NCI-H460 (cell line): ENCODE measurements at places on chromosomes 6 and 20. TPM values are rescaled to one million over a fixed set of nuclear protein-coding genes. Genes with fewer than 3 reads are reported as not detected.

Gene SAPCD1
- 2.8 and 4.7 TPM in 2 replicates for total RNA-seq

Gene CHRNA4
- 0.84 TPM in 1 of 2 replicates, not detected in the other for total RNA-seq

Gene FNDC1
- total RNA-seq, result not detected in 2 replicates

Gene HLA-F
- total RNA-seq, result 17.7 and 18.5 TPM in 2 replicates

Gene SLC13A3
- total RNA-seq, result not detected in 2 replicates

Gene PTPRK
- total RNA-seq, result 5.5 and 9.7 TPM in 2 replicates

Gene STMND1
- total RNA-seq, result not detected in 2 replicates

Gene C20orf202
- total RNA-seq, result 0.05 TPM in 1 of 2 replicates, not detected in the other

Gene RBPJL
- total RNA-seq, result not detected in 2 replicates

Gene OR2H1
- not detected in 2 replicates for total RNA-seq

Gene MOG
- not detected in 2 replicates for total RNA-seq

Gene COL9A3
- 5.8 and 7.8 TPM in 2 replicates for total RNA-seq

Gene SALL4
- 1.6 and 2.3 TPM in 2 replicates for total RNA-seq

Gene SLC35F1
- total RNA-seq, result 0.17 TPM in 1 of 2 replicates, not detected in the other

Gene RNF144B
- total RNA-seq, result 7.7 and 11.4 TPM in 2 replicates

Gene IL17F
- not detected in 2 replicates for total RNA-seq

Gene TSPO2
- not detected in 2 replicates for total RNA-seq

Gene ZNF318
- 6.0 and 6.6 TPM in 2 replicates for total RNA-seq

Gene TPD52L2
- total RNA-seq, result 97.6 and 103 TPM in 2 replicates
